Mammary epithelial cell (primary cell): ENCODE measurements at places on chromosomes 3 and 15.
A peak's percentile ranks its signal among the peaks of the same experiment; 100 is the strongest.

- DNase-seq = no peak
These were observed 222.8 kb downstream of the FOXP1 start for GRCh38 chr3:71360764-71361163.

GRCh38 chr3:4462369-4463040, 4.6 kb downstream of the SUMF1 start:
- no peak for DNase-seq

- DNase-seq = peak; percentile 30
These were observed 135.6 kb upstream of the SUCLG2 start for GRCh38 chr3:67790043-67790442.

- DNase-seq = no peak
These were observed 74.0 kb upstream of the PHLDB2 start for GRCh38 chr3:111785034-111785433.
